ENCODE measurements at places on chromosomes 12 and 14.

DNA sequence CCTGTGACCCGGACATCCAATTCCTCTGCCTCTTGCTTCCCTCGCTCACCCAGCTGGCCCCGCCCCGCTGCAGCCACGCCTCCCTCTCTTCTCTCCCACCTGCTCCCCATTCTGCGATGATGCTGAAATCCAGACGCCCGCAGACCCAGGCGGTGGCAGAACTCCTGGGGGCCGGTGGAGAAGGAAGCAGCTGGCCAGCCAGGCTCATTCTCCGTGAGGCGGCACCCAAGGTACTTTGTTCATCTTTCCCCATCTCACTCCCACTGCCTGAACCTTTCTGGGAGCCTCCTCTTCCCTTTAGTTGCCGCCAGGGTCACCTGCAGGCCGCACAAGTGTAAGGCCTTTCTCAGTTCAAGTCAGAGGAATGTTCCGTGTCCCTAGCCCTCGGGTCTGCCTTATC is 35.7 kb downstream of the FOXN4 start:
- no peak for DNase-seq

GRCh38 chr12:64387197-64387816 is 3.3 kb downstream of the C12orf56 start:
- no peak for DNase-seq

GRCh38 chr14:101968186-101968585 is 3.8 kb downstream of the DYNC1H1 start:
- no peak for DNase-seq

DNA sequence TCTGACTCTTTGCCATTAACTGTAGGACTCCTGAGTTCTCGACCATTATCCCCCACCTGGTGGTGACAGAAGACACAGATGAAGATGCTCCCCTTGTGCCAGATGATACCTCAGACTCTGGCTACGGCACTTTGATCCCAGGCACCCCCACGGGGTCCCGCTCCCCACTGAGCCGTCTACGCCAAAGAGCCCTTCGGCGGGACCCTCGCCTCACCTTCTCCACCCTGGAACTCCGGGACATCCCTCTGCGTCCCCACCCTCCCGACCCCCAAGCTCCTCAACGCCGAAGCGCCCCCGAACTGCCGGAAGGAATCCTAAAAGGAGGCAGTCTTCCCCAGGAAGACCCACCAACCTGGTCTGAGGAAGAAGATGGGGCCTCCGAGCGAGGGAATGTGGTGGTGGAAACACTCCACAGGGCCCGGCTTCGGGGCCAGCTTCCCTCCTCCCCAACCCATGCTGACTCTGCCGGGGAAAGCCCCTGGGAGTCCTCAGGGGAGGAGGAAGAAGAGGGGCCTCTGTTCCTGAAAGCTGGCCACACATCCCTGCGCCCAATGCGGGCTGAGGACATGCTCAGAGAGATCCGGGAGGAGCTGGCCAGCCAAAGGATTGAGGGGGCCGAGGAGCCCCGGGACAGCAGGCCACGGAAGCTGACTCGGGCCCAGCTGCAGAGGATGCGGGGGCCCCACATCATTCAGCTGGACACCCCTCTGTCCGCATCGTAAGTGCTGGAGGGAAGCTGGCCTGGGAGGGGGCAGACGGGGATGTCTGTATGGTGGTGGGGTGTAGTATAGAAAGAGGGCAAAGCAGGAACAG is 14.4 kb downstream of the TNFRSF1A start:
- DNase-seq = no peak
